CD4-positive, alpha-beta T cell treated with Interleukin-17A for 1 hour (primary cell): ENCODE measurements at places on chromosomes 5 and 9.

- DNase-seq, result no peak
These were observed 288.1 kb downstream of the GABRB2 start for GRCh38 chr5:161258438-161258837.

GRCh38 chr9:17799369-17799768, 220.5 kb downstream of the SH3GL2 start:
- DNase-seq, result no peak

GRCh38 chr9:119924736-119925135, 555.5 kb upstream of the BRINP1 start:
- DNase-seq, result no peak

DNA sequence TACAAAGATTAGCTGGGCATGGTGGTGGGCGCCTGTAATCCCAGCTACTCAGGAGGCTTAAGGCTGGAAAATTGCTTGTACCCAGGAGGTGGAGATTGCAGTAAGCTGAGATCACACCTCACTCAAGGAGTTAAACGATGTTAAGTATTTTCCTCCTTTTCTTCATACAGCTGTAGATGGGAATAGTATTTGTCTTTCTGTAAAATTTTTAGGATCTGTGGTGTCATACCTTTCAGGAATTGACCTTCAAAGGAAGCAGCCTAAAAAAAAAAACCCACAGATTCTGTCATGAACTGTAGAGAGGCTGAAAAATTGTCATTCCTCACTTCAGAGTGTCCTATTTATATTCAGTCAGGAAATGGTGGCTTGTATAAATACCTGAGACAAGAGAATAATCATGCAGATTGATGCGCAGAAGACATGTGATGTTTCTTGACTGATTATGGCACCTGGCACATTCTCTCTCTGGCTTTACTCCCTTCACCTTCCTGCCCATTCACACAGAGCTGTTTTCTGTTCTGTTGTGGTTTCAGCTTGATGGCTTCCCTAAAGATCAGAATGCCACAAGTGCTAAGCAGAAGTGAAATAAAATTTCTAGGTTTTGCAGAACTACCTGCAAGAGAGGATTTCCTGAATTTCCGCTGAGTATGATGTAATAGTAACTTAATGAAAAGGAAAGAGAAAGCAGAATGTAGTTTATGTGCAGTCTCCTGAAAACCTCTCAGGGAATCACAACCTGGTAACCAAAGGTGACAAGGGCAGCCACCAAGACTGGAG, 3.8 kb downstream of the IFNA1 start:
- peak; percentile 68 for DNase-seq

DNA sequence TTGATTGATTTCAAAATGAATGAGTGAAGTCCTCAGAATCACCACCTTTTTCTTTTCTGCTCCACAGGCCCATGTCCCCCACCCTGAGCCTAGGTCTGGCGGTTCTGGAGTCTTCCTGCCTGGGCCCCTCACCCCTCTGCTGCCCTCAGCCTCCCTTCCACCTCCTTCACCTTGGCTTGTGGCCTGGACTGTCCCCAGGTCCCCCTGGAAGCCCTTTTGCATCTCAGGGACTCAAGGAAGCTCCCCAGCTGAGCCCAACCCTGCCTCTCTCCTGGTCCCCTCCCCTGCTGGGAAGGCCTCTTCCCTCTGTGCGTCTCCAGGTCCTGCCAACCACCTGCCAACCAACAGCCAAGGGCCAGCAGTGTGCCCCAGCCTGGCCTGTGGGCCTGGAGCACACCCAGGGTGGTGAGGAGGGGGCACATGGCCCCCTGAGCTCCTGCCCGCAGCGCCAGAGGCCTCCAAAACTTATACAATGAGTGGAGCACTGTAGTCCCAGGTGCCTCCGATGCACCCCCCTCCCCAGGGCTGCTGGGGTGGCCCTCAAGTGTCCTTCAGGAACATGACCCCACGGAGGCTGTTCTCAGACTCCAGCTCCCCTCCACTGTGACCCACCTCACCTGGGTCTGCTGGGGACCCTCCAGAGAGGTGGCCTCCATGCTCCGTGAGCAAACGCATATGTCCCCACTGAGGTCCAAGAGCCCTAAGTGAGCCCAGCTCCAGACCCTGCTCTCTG, 20.3 kb downstream of the GLT6D1 start:
- DNase-seq, result no peak

- DNase-seq, result no peak
These were observed 22.4 kb upstream of the ATP6V1G1 start for GRCh38 chr9:114565204-114565603.

DNA sequence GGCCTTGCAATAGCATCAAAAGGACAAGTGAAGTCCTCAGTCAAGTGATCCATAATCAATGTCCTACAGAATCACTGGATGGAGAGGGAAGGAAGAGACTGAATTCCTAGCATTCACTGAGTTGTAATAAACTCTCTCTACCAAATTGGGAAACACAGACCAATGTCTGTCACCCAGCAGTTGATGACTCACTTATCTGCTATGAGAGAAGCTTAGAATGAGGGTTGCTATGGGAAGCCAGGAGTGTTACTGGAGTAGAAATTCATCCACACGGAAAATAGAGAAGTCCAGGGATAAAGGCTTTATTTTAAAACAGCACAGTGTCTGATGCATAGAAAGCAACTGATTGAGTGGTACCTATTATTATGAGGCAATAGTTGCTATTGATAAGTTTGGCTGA, 407.4 kb downstream of the BRINP1 start:
- no peak for DNase-seq

DNA sequence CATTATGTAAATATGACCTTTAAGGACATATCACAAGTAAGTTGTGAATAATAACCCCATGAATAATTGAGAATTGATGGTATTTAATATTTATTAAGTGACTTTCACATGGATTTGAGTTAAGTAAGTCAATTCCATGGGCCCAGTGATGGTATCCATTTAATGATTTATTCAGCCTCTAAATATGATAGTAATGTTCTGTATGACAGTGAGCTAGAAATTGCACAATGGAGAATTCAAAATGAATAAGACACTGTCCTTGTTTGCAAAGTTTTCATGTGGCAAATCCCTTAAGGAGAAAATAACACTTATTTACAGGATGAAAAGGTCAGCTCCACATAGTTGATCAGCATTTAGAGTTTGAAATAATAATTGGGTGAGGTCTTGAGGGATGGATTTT, 160.7 kb downstream of the PDE4D start:
- DNase-seq, result no peak

DNA sequence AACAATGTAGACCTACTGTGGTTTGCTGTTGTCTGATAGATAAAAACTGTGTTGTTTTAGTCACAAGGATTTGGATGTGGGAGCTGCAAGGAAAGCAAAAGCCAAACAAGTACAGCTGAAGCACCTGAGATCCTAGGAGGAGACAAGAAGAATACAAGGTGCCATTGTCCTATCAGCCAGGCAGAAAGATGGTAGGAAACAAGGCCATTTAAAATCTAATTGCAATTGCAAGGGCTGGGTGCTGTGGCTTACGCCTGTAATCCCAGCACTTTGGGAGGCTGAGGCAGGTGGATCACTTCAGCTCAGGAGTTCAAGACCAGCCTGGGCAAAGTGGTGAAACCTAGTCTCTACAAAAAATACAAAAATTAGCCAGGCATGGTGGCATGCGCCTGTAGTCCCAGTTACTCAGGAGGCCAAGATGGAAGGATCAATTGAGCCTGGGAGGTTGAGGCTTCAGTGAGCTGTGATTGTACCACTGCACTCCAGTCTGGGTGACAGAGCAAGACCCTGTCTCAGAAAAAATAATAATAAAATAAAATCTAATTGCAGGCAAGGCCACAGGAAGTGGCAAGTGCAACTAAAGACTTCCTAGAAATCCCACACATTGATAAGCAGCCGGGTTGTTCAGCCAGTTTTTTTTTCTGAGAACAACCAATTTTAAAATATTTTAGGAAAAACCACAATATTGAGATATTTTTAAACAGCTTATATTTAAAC, 22.6 kb downstream of the DOCK8 start:
- DNase-seq, result no peak
